ENCODE measurements at places on chromosomes 13 and 19. TPM values are rescaled to one million over a fixed set of nuclear protein-coding genes. Genes with fewer than 3 reads are reported as not detected.

The GIPR gene
- total RNA-seq: not detected

The WDR87 gene
- not detected for total RNA-seq

The PCDH17 gene
- total RNA-seq: 1.6 TPM

The CLDN10 gene
- 1.2 TPM for total RNA-seq

The C19orf81 gene
- total RNA-seq: not detected

The ZNF439 gene
- 2.4 TPM for total RNA-seq

The PSG2 gene
- not detected for total RNA-seq

The KIR2DL4 gene
- total RNA-seq: not detected

The LRRC4B gene
- total RNA-seq: 0.05 TPM

The FAM216B gene
- total RNA-seq: not detected

The TPTE2 gene
- total RNA-seq: not detected

The PDX1 gene
- total RNA-seq: not detected

The PIK3R2 gene
- 4.8 TPM for total RNA-seq

The ATP1A3 gene
- 0.05 TPM for total RNA-seq

The ABHD8 gene
- total RNA-seq: 11.7 TPM

The CNFN gene
- not detected for total RNA-seq

The SRRM5 gene
- 0.05 TPM for total RNA-seq

The KCNN1 gene
- 0.42 TPM for total RNA-seq

The MAB21L1 gene
- total RNA-seq: 0.17 TPM

The AMH gene
- total RNA-seq: 1.5 TPM

The SYDE1 gene
- total RNA-seq: 22.6 TPM

The ADAMTS10 gene
- 13.8 TPM for total RNA-seq

The IL17D gene
- 2.7 TPM for total RNA-seq

The FFAR3 gene
- total RNA-seq: not detected

The CFAP97D2 gene
- total RNA-seq: not detected

The PEG3 gene
- total RNA-seq: 0.68 TPM

The ATCAY gene
- not detected for total RNA-seq

The ASF1B gene
- 26.8 TPM for total RNA-seq

The PDCD2L gene
- 20.4 TPM for total RNA-seq

The SBK3 gene
- 0.74 TPM for total RNA-seq

The ATP4B gene
- total RNA-seq: not detected

The ACP7 gene
- total RNA-seq: 0.19 TPM

The SIGLECL1 gene
- not detected for total RNA-seq

The OR4F17 gene
- not detected for total RNA-seq

The C1QTNF9 gene
- not detected for total RNA-seq

The SCGB2B2 gene
- total RNA-seq: not detected

The TMEM255B gene
- total RNA-seq: 45.1 TPM

The C19orf67 gene
- total RNA-seq: not detected
